ENCODE measurements at places on chromosomes 11 and 22.

DNA sequence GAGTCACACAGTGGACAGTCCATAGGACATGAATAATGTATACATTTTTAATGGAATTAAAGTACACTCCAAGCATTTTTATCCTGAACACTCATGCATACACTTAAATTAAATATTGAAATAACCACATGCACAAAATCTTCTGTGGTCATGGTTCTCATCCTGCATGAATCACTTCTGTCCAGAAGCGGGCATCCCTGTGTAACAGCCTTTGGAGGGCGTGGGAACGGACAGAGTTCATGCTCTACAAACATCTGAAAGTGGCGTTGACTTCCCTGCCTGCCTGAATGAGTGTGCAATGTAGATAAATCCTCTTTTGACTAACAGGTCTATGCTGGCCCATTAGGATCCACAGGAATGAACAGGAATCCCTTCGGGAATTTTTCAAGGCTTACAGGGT is 780.2 kb downstream of the BRD1 start:
- no peak overlapping the region for H3K4me3 ChIP-seq
- H3K27me3 ChIP-seq: peaks cover 5% of the 10 kb centered on the region
- H3K36me3 ChIP-seq: no peaks in the 10 kb centered on the region
- DNase-seq: no peak

DNA sequence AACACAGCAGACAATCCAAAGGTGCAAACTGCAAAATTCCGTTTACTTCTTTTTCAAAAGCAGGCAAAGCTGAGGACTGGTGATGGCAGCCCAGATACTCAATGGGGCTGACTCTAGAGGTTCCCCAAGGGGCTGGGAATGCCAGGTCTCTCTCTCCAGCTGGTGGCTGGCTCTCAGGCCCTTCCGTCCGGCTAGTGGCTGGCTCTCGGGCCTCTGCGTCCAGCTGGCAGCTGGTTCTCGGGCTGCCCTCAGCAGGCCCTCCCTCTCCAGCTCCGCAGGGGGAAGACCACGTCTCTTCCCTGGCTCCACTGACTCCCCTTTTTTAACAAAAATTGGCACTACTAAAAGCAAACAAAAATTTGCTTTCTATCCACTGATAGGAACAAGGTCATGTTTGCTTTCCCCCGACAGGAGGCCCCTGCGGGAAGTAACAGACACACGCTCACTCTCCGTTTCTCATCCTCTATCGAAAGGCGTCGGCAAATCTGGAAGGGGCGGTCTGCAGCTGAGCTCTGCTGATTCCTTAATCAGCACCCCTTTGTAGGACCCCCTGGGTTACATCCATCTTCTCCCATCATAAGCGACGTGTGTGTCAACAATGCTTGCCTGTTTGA is 381.4 kb downstream of the BRD1 start:
- peaks cover 2% of the 10 kb centered on the region for H3K36me3 ChIP-seq
- peaks cover 2% of the 10 kb centered on the region for H3K4me1 ChIP-seq
- no peak overlapping the region for H3K27ac ChIP-seq
- H3K27me3 ChIP-seq: peaks cover 61% of the 10 kb centered on the region
- no peak overlapping the region for H3K4me3 ChIP-seq
- DNase-seq: no peak

- peaks cover 4% of the 10 kb centered on the region for H3K36me3 ChIP-seq
- H3K4me3 ChIP-seq: no peak overlapping the region
- H3K27me3 ChIP-seq: no peaks in the 10 kb centered on the region
- no peak for DNase-seq
- H3K27ac ChIP-seq: no peak overlapping the region
- peaks cover 13% of the 10 kb centered on the region for H3K4me1 ChIP-seq
These were observed 6.9 kb downstream of the C11orf68 start for GRCh38 chr11:65911682-65912568.

DNA sequence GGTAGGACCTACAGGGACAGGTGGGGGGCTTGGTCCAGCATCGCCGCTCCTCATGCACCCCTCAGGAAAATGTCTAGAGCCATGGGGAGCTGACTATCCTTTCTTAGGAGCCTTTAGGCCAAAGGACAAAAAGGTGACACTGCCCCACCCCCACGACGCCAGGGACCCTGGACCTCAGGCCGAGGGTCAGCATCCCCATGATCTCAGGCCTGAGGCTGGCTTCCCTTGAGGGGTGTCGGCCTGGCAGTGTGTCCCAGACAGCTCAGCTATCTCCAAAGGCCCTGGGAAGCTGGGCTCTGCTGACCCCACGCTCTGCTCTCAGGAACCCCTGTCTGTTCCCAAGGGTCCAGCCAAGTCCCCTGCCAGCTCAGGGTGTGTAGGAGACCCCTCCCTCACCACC is 16.3 kb downstream of the MRGPRG start:
- DNase-seq: no peak
- H3K4me1 ChIP-seq: peaks cover 4% of the 10 kb centered on the region
- peak overlapping the region; percentile 84 for H3K4me3 ChIP-seq
- no peaks in the 10 kb centered on the region for H3K27me3 ChIP-seq
- peak overlapping the region; percentile 11 for H3K27ac ChIP-seq

GRCh38 chr11:43959321-43959995 is 17.0 kb downstream of the C11orf96 start:
- H3K4me1 ChIP-seq: peaks cover 4% of the 10 kb centered on the region
- H3K27me3 ChIP-seq: peaks cover 13% of the 10 kb centered on the region

DNA sequence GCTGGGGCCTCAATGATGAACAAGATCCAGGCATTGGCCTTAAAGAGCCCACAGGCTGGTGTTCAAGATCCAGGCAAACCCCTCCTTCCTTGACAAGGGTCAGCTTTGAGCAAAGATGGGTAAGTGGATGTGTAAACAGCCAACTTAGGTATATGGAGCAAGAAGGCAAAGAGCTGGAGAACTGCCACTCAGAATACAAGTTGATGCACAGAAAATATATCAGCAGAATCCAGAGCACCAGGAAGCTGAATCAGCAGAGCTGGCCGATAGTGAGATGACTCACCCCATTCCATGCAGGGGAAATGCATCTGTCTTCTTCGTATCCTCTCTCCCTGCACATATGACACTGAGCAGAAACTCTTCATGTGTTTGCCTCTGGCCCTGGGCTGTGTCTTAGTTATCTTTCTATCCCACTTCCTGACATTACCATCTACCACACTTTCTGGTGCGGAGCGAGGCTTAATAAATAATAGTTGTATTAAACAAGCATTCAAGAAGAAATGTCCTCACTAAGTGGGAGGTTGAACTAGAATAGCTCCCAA is 57.8 kb downstream of the ENDOD1 start:
- H3K27ac ChIP-seq: no peak overlapping the region
- peaks cover 11% of the 10 kb centered on the region for H3K4me1 ChIP-seq
- H3K36me3 ChIP-seq: no peaks in the 10 kb centered on the region
- no peak overlapping the region for H3K4me3 ChIP-seq

DNA sequence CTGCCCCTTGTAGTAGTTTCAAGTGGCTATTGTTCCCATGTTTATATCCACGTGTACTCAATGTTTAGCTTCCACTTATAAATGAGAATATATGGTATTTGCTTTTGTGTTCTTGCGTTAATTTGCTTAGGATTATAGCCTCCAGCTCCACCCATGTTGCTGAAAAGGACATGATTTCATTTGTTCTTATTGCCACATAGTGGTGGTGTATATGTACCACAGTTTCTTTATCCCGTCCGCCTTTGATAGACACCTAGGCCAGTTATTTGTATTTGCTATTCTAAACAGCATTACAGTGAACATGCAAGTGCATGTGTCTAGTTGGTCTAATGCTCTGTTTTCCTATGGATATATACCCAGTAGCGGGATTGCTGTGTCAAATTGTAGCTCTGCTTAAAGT is 6.8 kb downstream of the OR51B2 start:
- H3K27ac ChIP-seq: no peak overlapping the region
- no peaks in the 10 kb centered on the region for H3K36me3 ChIP-seq
- H3K4me3 ChIP-seq: no peak overlapping the region
- no peaks in the 10 kb centered on the region for H3K27me3 ChIP-seq
- no peak for DNase-seq

DNA sequence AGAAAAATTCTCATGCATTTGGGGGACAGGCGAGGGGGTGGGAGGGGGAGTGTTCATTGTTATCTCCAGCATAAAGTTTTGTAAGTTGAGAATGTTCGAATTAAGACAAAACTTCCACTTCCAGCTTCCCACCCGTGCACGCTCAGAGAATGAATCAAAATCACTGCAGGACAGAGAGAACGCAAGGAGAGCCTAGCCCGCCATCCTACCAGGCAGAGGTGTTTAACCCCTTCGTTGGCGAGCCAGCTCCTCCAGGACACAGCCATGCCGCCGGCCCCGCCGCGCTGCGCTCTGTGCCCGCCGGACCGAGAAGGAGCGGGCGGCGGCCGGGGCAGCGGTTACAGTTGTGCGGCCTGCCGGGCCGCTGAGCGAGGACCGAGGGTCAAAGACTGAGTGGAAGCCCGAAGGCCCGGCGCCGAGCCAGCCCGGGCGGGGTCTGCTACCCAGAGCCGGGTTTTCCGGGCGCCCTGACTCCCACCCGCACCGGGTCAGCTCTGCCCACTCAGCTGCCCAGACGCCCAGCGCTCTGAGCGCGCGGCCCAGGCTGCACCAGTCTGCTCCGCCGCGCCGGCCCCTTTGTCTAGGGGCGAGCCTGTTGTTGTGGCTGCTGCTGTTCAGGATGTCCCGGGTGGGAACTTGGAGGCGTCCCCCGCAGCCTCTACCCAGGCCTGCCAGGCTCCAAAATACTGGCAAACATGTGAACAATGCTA is at the start of gene NOX4:
TSS of gene NOX4 (minus strand) at position 395 of the 710 bp plus-strand sequence. CDS start at position 266, 129 bp downstream.
- H3K36me3 ChIP-seq: no peaks in the 10 kb centered on the region
- no peak within 1 kb of the TSS for H3K27ac ChIP-seq
- peaks cover 12% of the 10 kb centered on the region for H3K27me3 ChIP-seq
- no peak within 1 kb of the TSS for H3K4me3 ChIP-seq
- no peak for DNase-seq

- peaks cover 12% of the 10 kb centered on the region for H3K27me3 ChIP-seq
- no peak for DNase-seq
- H3K4me3 ChIP-seq: no peak overlapping the region
- H3K36me3 ChIP-seq: no peaks in the 10 kb centered on the region
These were observed 59.7 kb upstream of the AMPD3 start for GRCh38 chr11:10395166-10395897.

DNA sequence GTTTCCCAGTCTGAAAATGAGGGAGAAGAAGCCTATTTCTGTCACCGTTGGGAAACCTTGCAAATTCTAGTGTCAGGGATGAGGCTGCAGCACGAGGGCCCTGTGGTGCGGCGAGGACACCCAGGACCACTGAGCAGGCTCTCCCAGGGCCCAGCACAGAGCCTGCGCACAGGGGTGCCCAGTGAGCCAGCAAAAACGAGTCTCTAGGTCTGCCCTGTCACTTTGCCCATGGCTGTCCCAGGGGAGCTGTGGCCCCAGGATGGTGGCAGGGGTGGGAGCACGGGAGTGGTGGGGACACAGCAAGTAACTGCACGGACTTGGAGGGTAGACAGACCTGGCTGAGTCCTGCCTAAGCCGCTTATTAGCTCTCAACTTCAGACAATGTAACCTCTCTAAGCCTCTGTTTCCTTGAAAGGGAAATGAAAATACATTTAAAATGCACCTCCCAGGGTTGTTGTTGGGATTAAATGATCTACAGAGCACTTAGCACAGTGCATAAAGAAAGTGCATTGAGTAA is 44.2 kb downstream of the DSCAML1 start:
- H3K36me3 ChIP-seq: no peaks in the 10 kb centered on the region
- H3K27ac ChIP-seq: no peak overlapping the region
- H3K27me3 ChIP-seq: peaks cover 2% of the 10 kb centered on the region
- H3K4me3 ChIP-seq: no peak overlapping the region

- H3K27ac ChIP-seq: no peak overlapping the region
- H3K27me3 ChIP-seq: no peaks in the 10 kb centered on the region
- H3K4me1 ChIP-seq: peaks cover 9% of the 10 kb centered on the region
- no peak for DNase-seq
- no peaks in the 10 kb centered on the region for H3K36me3 ChIP-seq
These were observed 32.3 kb downstream of the MTMR2 start for GRCh38 chr11:95891423-95892170.

GRCh38 chr11:134469627-134470026 is 57.6 kb upstream of the B3GAT1 start:
- H3K36me3 ChIP-seq: no peaks in the 10 kb centered on the region
- H3K4me3 ChIP-seq: no peak overlapping the region
- peaks cover 55% of the 10 kb centered on the region for H3K27me3 ChIP-seq
- H3K27ac ChIP-seq: no peak overlapping the region
- no peaks in the 10 kb centered on the region for H3K4me1 ChIP-seq

DNA sequence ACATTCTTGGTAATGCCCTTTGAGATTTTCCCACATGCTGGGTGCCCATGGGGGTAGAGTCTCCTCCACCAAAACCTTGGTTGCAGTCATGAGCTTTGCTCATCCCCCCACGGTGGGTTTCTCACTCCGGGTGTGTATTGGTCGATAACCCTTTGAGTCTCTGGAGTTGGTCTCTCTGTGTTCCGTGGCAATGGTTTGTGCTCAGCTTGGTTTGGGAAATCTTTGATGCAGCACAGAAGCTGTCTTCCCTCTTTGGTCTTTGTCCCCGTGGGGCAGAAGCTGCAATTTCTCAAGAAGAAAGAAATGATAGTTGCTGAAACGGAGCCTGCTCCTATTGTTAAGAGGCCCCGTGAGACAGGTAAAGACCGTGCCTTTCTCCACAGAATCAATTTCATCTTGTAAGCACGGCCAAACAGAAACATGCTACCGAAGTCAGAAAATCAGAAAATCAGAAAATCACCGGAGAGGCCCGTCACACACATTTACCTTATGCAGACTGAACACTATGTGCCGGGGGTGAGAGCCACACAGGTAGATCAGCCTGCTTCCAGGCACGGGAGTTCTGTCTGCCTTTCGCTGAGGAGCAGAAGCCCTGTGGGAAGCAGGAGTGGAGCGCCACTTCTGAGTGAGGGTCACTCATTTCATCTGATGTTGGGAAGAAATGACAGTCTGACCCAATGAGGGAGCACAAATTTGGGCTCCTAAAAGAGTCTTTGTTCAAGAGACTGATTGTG is 186.1 kb downstream of the TBC1D22A start:
- H3K27ac ChIP-seq: no peak overlapping the region
- no peaks in the 10 kb centered on the region for H3K27me3 ChIP-seq
- no peak for DNase-seq
- H3K4me3 ChIP-seq: no peak overlapping the region

All from naive thymus-derived CD8-positive, alpha-beta T cell (primary cell).